Tibial nerve (tissue), 4 donors: ENCODE measurements at places on chromosomes 6 and 20.

- no peak for DNase-seq
- no peak overlapping the region for H3K27ac ChIP-seq
- H3K4me3 ChIP-seq: no peak overlapping the region
Measured at GRCh38 chr20:43170771-43171170, 18.9 kb downstream of the PTPRT start.

DNA sequence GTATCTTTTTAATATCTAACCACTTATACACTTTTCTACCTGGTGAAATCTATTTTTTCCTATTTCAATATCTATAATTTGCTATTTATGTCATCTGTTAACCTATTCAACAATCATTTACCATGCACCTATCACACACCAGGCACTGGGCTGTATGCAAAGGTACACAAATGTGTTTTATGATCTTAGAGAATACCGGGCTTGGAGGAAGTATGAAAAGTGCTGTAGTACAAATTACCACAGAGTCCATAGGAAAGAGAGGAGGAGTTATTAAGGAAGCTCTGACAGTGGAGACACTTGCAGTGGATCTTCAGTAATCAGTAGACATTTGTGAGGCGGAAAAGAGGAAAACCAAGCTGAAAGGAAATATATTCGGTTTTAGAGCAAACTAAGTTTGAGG, 96.0 kb downstream of the HIVEP2 start:
- no peaks in the 10 kb centered on the region for H3K27me3 ChIP-seq
- H3K4me3 ChIP-seq: no peak overlapping the region
- DNase-seq: no peak
- H3K4me1 ChIP-seq: peaks cover 90% of the 10 kb centered on the region
- no peaks in the 10 kb centered on the region for H3K36me3 ChIP-seq

DNA sequence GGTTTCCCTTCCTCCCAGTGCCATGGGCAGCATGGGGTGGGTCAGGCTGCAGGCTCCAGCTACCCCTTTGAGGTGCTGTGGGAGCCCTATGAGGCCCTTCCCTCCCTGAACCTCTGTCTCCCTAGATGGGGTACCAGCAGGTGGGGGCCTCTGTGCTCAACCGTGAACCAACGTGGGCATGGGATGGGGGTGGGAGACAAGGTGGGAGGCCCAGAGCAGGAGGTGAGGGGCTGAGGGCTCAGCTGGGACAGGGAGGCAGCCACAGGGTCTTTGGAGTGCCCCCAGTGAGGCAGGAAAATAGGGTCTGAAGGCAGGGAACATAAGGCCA, 33.3 kb downstream of the SUN5 start:
- peak overlapping the region; percentile 79 for H3K27ac ChIP-seq
- no peaks in the 10 kb centered on the region for H3K27me3 ChIP-seq
- H3K36me3 ChIP-seq: no peaks in the 10 kb centered on the region

GRCh38 chr6:56699066-56699654, 56.5 kb upstream of the DST start:
- H3K4me1 ChIP-seq: no peaks in the 10 kb centered on the region
- no peak overlapping the region for H3K27ac ChIP-seq
- H3K27me3 ChIP-seq: no peaks in the 10 kb centered on the region
- H3K36me3 ChIP-seq: no peaks in the 10 kb centered on the region
- DNase-seq: no peak

GRCh38 chr6:22807818-22808217, 238.5 kb downstream of the HDGFL1 start:
- no peaks in the 10 kb centered on the region for H3K36me3 ChIP-seq
- H3K27me3 ChIP-seq: no peaks in the 10 kb centered on the region
- no peak overlapping the region for H3K4me3 ChIP-seq
- DNase-seq: no peak
- H3K27ac ChIP-seq: no peak overlapping the region
- no peaks in the 10 kb centered on the region for H3K4me1 ChIP-seq

DNA sequence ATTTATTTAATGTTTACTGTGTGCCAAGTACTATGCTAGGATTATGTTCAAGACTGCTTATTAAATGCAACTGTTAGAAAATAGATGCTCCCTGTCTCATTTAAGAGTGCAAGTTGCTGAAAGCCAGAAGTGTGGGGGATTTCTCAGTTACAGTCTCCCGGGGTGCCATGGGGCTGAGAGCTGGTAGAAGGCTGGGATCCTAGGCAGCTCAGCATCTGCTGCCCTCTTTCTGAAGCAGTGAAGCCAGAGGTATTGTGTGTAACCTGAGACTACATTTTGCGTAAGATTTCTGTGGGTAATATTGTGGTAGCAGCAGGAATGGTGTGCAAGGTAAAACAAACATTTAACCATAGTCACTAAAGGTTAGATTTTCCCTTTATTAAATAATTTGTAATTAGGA, 120.6 kb downstream of the AKAP7 start:
- no peak overlapping the region for H3K4me3 ChIP-seq
- no peaks in the 10 kb centered on the region for H3K27me3 ChIP-seq
- H3K36me3 ChIP-seq: no peaks in the 10 kb centered on the region
- H3K4me1 ChIP-seq: no peaks in the 10 kb centered on the region
- DNase-seq: no peak
- no peak overlapping the region for H3K27ac ChIP-seq

DNA sequence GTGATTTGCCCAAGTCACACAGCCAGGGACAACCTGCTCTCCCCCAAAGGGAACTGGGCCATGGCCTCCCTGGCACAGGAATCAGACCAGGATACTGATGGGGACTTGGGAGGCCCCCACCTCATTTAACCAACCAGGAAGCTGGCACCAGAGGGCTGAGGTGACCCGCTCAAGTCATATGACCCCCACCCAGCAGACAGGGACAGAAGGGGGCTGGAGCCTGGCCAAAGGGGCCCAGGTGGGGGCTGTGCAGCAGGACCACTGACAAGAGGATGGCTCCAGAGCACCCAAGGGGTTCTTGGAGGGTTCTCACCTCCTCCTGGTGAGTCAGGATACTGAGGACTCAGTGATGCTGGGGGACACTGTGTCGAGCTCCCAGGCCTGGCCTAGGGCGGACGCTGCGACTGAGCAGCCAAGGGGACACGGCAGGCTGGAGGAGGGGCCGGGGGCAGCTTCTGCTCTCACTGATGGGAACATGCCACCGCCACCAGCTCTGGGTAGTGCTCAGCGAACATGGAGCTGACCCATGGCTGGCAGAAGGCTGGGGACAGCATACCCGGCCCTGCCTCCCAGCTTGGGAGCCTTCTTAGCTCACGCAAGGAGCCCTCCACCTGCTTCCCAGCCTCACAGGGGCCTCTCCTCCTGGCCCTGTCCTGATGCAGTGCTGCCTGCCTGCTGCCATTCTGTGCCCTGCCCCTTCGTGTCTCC, 1.2 kb downstream of the CST7 start:
- DNase-seq: no peak
- H3K36me3 ChIP-seq: peaks cover 12% of the 10 kb centered on the region
- H3K4me1 ChIP-seq: no peaks in the 10 kb centered on the region
- H3K4me3 ChIP-seq: no peak overlapping the region

DNA sequence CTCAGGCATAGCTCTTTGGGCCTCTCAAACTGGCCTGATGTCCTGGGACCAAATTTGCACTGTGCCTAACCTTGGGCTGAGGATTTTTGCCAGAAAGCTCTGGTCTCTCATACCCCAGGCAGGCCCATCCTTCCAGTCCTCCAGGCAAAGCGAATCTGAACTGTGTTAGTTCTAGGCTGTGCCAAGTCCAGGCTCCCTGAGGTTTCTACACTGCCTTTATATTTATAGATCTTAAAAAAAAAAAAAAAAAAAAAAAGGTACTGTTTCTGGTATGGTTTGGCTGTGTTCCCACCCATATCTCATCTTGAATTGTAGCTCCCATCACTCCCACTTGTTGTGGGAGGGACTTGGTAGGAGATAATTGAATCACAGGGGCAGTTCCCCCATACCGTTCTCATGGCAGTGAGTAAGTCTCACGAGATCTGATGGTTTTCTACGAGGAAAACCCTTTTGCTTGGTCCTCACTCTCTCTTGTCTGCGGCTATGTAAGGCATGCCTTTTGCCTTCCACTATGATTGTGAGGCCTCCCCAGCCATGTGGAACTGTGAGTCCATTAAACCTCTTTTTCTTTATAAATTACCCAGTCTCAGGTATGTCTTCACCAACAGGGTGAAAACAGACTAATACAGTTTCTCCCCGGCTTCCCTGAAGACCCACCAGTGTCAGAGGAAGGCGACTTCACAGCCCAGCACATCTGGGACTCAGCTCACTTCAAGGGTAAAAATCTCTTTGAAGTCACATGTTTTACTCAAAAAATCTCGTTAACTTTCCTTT, 39.0 kb upstream of the TBXT start:
- H3K27me3 ChIP-seq: no peaks in the 10 kb centered on the region
- DNase-seq: no peak
- no peak overlapping the region for H3K27ac ChIP-seq
- H3K36me3 ChIP-seq: no peaks in the 10 kb centered on the region

- H3K36me3 ChIP-seq: no peaks in the 10 kb centered on the region
- H3K27me3 ChIP-seq: no peaks in the 10 kb centered on the region
- H3K4me3 ChIP-seq: no peak overlapping the region
- H3K27ac ChIP-seq: no peak overlapping the region
- DNase-seq: no peak
Measured at GRCh38 chr6:75412969-75413662, 80.5 kb downstream of the FILIP1 start.

- H3K4me1 ChIP-seq: no peaks in the 10 kb centered on the region
- no peak for DNase-seq
- peaks cover 95% of the 10 kb centered on the region for H3K27me3 ChIP-seq
- no peak overlapping the region for H3K27ac ChIP-seq
- no peaks in the 10 kb centered on the region for H3K36me3 ChIP-seq
Measured at GRCh38 chr6:27279513-27280063, 32.1 kb downstream of the PRSS16 start.

GRCh38 chr20:13718171-13718570, 66.5 kb downstream of the ESF1 start:
- no peak for DNase-seq
- H3K36me3 ChIP-seq: no peaks in the 10 kb centered on the region
- no peak overlapping the region for H3K4me3 ChIP-seq
- H3K4me1 ChIP-seq: no peaks in the 10 kb centered on the region
- no peaks in the 10 kb centered on the region for H3K27me3 ChIP-seq

DNA sequence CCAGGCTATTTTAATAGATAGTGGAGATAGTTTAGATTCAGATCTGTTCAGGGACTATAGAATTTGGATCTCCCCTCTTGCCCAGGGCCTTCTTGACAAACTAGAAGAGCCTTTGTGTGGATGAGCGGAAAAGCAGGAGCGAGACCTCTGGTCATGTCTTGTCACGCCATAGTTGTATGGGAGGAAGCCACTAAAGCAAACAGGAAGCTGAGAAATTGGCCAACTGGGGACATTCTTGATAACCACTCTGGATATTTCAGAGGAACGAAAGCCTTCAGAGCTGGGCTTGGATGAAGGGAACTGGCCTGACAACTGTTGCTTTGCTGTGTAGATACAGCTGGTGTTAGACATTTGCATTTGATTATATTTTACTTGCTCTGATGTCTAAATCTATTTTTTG, 54.1 kb upstream of the EXOC2 start:
- no peak overlapping the region for H3K27ac ChIP-seq
- H3K27me3 ChIP-seq: no peaks in the 10 kb centered on the region
- no peaks in the 10 kb centered on the region for H3K36me3 ChIP-seq
- no peak overlapping the region for H3K4me3 ChIP-seq
- DNase-seq: no peak

- H3K4me3 ChIP-seq: no peak overlapping the region
- peaks cover 9% of the 10 kb centered on the region for H3K27me3 ChIP-seq
- H3K36me3 ChIP-seq: no peaks in the 10 kb centered on the region
- no peaks in the 10 kb centered on the region for H3K4me1 ChIP-seq
Measured at GRCh38 chr6:35543459-35544193, 30.9 kb upstream of the TULP1 start.

GRCh38 chr6:64335195-64335594, 699.6 kb downstream of the PHF3 start:
- DNase-seq: no peak
- no peaks in the 10 kb centered on the region for H3K27me3 ChIP-seq
- no peaks in the 10 kb centered on the region for H3K4me1 ChIP-seq
- no peaks in the 10 kb centered on the region for H3K36me3 ChIP-seq
- no peak overlapping the region for H3K4me3 ChIP-seq

GRCh38 chr6:27986928-27987725, 30.1 kb downstream of the OR2B6 start:
- H3K27me3 ChIP-seq: no peaks in the 10 kb centered on the region
- H3K4me3 ChIP-seq: no peak overlapping the region
- no peak overlapping the region for H3K27ac ChIP-seq
- no peak for DNase-seq
- no peaks in the 10 kb centered on the region for H3K4me1 ChIP-seq
- H3K36me3 ChIP-seq: no peaks in the 10 kb centered on the region

DNA sequence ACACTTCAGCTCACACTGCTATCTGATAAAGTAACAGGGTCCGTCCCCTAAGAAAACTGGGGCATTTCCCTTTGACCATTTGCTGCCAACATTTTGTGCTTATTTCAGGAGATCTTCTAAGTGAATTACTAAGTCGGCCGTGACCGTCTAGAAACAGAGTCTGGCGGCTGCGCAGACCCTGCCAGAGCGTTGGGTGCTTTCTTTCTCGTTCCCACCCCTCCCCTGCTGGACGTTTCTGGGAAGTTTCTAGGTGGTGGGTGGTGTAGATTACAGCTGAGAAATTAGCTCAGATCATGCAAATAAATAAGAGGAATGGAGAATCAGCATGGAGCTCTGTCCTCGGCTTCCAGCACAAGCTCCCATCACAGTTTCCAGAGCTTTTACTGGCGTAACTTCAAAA, 128.1 kb downstream of the MYLK4 start:
- H3K27ac ChIP-seq: no peak overlapping the region
- no peak for DNase-seq
- H3K4me3 ChIP-seq: no peak overlapping the region
- no peaks in the 10 kb centered on the region for H3K4me1 ChIP-seq
- no peaks in the 10 kb centered on the region for H3K36me3 ChIP-seq
- no peaks in the 10 kb centered on the region for H3K27me3 ChIP-seq

DNA sequence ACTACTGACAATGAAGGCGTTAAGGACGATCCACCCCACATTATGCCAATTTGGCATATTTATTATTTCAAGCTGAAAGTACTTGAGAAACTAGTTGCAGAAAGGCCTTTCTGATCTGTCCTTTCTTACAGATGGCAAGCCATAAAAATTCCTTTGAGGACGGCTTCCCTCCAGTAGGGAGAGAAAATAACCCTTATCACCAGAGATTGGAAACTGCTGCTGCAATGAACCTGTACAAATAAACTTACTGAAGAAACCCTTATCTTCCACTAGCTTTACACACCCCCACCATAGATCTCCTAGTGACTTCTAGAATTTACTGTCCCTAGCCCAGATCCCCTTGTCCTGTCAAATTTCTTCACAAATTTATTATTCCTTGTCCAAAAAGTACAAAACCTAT, 105.2 kb downstream of the MAP7 start:
- no peak overlapping the region for H3K4me3 ChIP-seq
- H3K27me3 ChIP-seq: no peaks in the 10 kb centered on the region
- H3K36me3 ChIP-seq: no peaks in the 10 kb centered on the region
- no peak overlapping the region for H3K27ac ChIP-seq
